ENCODE measurements at places on chromosomes 7 and 10.

GRCh38 chr7:157474685-157475084 is 137.9 kb downstream of the DNAJB6 start:
- no peak for DNase-seq

DNA sequence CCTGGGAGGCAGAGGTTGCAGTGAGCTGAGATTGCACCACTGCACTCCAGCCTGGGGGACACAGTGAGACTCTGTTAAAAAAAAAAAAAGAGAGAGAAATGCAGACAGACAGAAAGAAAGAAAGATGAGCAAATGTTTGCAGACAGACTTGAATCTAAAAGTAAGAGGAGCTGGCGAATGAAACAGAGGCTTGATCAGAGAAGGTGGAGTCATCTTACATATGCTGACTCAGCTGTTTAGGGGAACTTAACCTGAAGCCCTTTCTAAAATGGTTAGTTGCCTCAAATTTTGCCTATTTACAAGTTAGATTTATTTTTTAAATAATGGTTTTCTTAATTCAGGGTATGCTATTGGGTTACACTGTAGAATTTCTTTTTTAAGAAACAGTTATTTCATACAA is 5.4 kb downstream of the FAM171A1 start:
- no peak for DNase-seq

GRCh38 chr7:44152971-44153947 is 12.1 kb upstream of the MYL7 start:
- no peak for DNase-seq

- no peak for DNase-seq
Observed at GRCh38 chr7:26574476-26574875, 282.8 kb downstream of the SNX10 start.

- no peak for DNase-seq
Observed at GRCh38 chr7:66283003-66283920, 78.1 kb downstream of the TPST1 start.
